ENCODE measurements at places on chromosomes 12 and 14.

- DNase-seq = no peak
Measured at GRCh38 chr14:34234258-34234657, 227.8 kb downstream of the SPTSSA start.

DNA sequence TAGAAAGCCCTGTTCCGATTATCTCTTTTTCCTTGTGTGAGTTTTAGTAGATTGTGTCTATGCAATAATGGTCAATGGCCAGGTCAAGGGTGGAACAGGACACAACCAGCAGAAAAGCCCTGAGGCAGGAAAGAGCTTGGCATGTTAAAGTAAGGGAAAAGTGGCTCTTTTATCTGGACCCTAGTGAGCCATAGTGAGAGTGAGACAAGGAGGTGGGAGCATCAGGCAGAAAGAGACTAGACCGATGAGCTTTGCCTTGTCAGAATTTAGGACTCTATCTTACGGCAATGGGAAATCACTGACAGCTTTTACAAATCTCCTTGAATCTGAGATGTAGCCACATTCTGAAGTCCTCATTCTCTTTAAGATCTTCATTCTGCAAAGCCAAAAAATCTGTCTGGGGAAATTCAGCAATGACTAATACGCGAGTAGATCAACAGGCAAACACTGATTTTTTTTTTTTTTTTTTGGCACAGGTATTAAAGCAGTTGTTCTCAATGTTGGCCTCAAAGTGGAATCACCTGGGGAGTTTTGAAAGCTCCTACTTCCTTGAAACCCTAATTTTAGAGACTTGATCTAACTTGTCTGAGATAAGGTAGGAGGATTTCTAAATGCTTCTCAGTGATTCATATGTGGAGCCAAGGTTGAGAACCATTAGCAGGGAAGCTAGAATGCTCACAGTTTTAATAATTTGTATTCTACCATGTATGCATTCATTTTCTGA is 33.9 kb downstream of the TMEM19 start:
- DNase-seq = no peak

DNA sequence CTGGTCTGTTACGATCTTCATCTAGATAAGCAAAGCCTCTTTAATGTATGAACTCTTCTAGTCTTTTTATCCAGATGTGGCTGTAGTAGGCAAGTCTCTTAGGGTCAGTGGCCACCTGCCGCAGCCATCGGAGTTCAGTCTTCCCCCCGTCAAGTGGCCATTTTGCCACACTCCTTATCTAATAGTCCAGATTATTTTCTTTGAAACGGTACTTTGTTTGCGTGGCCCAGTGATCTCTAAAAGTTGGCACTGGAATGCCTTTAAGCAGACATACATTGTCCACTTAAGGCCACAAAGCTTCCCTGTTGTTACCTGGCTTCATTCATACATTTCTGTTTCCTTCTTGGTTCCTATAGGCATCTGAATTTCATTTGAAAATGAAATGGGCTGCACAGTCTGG is 36.0 kb upstream of the BMAL2 start:
- no peak for DNase-seq

DNA sequence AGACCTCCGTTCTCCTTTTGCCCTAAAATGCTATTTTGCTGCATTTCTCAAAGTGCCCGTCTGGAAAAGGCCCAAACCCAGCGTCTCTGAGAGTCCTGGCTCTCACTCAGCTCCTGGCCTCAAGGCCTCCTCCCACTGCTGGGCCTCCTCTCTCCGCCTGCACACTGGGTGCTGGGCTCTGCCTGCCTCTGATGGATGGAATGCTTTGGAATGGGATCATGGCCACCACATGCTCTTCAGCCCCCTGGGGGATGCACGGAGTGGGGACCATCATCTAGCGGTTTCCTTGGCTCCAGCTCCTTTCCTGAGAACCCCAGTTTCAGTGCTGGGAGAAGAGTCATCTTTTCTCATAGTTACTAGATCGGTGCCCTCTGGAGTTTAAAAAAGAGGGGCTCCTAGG is 65.2 kb downstream of the KDM2B start:
- no peak for DNase-seq

- DNase-seq = no peak
Measured at GRCh38 chr12:114809097-114809496, 125.1 kb upstream of the TBX3 start.

GRCh38 chr12:17030338-17030737 is 424.4 kb upstream of the LMO3 start:
- DNase-seq = no peak

DNA sequence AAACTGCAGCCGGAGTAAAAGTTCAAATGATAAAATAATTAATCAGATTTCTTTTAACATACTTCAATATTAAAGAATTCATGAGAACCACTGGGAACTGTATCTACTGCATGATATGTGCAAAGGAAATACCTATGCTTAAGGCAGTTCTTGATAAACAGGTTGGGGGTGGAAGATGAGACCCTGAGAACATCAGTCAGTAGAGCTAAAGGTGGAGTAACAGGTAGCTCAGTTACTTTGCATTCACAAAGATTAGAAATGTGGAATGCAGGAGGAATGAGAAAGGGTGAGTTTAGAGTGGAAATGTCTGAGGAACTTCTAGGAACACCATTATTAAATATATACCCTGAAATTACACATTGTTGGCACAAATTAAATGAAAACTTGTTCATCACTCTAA is 78.6 kb downstream of the COX16 start:
- no peak for DNase-seq

GRCh38 chr12:5248230-5248629 is 183.7 kb upstream of the NTF3 start:
- DNase-seq = no peak

GRCh38 chr12:59980476-59980875 is 384.6 kb downstream of the SLC16A7 start:
- DNase-seq = no peak

- no peak for DNase-seq
Measured at GRCh38 chr14:104665114-104665656, 24.2 kb upstream of the INF2 start.

DNA sequence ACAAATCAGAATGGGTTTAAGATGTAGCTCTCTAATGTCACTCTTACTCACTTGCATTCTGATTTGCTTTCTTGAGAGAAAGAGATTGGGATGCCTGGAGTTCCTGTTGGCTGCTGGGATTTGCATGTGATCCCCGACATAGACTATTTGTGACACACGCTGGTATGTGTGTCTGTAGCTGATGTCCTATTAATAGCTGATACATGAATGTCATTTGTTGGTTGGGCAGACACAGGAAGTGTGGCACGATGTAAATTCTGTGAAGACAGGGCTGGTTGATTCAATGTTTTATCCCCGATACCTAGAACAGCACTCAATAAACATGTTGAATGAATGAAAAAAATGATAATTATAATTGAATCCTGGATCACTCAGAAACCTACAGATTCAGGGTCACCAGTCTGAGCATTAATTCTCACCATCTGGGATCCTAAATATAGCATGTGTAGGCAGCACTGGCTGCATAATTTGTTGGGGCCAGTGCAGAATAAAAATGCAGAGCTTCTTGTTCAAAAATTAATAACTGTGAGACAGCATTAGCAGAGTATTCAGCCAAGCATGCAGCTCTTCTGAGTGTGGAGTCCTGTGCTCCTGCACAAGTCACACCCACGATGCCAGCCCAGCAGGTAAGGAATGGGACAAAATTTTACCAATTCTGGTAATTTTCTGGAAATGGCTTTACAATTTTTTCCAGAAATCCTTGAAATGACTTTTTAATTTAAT is 35.5 kb upstream of the SOCS2 start:
- DNase-seq = no peak

- no peak for DNase-seq
Measured at GRCh38 chr14:34018564-34019244, 67.8 kb upstream of the EGLN3 start.

DNA sequence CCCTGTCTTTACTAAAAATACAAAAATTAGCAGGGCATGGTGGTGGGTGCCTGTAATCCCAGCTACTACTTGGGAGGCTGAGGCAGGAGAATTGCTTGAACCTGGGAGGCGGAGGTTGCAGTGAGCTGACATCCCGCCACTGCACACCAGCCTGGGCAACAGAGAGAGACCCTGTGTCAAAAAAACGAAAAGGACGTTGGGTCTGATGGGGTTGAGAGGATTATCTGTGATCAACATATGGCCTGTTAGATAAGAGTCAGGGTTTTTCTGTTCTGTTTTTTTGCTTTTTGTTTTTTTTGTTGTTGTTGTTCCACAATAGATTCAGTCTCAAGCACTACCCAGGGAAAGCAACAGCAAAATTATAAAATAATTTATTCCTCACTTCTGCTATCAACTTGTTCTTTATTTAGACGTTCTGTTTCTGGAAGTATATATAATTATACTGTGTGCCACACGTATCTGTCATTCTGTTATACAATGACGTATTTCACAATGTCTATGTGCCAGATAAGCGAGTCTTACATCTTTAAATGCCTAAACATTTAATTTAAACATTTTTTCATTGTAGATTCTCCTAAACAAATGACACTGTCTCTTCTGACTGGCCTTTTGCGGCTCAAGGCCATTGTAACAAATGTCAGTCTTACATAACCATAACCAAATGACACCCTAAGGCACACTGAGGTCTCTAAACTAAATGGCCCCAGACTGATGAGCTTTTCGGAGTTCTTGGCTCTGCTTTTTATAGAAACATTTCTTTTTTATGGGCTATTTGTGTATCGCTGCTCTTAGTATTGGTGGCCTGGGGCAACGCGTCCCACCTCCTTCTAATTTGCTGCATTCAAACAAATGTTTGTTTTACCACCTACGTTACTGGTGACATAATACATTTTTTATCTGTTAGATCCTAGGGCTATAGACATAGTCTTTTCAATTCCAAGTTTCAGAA is 7.2 kb upstream of the P2RX4 start:
- DNase-seq = no peak
